ENCODE measurements at places on chromosomes 1 and 21. TPM values are rescaled to one million over a fixed set of nuclear protein-coding genes. Genes with fewer than 3 reads are reported as not detected.
A peak's percentile ranks its signal among the peaks of the same experiment; 100 is the strongest.

Gene TBX15
- total RNA-seq = 12.5 TPM

Gene OR2T3
- total RNA-seq = not detected

DNA sequence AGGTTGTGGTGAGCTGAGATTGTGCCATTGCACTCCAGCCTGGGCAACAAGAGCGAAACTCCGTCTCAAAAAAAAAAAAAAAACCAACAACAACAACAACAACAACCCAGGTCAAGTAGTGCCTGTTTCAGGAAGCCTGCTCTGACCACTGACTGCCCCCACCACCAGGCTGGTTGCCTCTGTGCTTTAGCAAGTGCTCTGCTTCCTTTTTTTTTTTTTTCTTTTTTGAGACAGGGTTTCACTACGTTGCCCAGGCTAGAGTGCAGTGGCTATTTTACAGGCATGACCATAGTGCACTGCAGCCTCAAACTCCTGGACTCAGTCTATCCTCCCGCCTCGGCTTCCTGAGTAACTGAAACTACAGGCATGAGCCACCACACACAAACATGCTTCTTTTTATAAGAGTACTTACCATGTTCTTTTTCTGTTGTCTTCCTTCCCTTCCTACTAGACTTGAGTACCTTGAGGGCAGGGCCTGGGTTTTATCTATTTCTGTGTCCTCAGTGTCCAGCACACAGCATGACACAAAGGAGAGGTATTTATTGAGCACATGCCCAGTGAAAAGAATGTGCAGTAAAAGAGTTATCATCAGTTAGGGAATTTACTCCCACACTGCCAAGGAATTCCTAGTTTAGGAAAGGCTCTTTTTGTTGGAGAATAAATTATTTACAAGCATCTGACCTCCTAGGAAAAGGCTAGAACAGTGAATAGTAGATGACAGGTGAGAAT, 9.9 kb upstream of the COA7 start:
- DNase-seq = no peak

Gene PCNX2
- 16.2 TPM for total RNA-seq

Gene AMPD1
- total RNA-seq = not detected

- peak; percentile 21 for DNase-seq
Observed at GRCh38 chr1:30472009-30472408, 251.4 kb downstream of the MATN1 start.

DNA sequence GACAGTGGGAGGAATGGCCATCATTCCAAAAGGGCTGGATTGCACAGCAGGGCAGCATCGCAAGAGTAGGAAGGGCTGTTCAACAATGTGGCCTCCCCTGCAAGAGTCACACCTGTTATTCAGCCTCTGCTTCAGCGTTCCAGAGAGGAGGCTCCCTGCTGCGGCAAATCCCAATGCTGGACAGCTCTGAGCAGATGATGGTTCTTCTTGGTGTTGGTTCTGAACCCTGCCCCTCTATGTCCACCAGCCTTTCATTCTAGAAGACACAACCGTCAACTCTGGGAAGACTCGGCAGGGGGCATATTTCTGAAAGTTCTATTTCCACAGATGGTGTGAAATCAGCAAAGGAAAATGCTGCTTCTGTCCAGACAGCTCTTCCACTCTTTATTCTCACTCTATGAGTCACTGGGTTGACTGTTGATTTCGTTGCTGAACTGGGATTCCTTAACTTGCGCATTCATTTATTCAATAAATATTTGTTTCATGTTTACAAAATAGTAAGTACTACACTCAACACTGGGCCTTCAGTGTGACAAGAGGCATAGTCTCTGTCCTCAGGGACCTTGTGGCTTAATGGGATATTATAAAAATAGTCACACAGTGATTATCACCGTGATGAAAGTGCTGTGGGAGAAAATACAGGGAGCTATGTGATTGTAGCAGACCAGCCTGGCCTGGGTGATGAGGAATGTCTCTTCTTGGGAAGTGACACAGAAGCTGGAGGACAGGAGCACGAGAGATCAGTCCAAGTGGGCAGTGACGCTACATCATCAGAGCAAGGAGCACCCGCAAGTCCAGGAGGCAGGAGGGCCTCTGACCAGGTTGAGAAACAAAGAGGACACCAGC, 260.3 kb downstream of the SIPA1L2 start:
- DNase-seq = no peak

Gene LRP8
- 2.4 TPM for total RNA-seq

DNA sequence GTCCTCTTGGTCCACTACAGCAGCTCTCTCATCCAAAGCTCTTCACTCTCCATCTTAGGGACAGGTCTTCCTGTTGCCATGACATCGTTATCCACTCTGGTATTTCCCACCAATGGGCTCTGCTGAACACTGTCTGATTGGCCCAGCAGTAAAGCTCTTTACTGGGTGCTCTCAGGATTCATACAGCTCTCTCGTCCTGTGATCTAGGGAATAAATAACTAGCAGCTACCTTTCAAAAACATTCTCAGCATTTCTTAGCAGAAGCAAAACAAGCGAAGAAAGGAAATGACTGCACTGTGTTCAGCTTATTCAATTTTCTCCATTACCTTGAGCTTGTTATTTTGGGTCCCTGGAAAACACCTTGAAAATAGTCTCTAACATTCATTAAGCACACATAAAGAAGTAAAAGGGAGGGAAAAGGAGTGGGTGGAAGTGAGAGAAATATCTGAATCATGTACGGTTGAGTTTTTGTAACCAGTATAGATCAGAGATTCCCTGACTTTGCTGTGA, 163.4 kb upstream of the SGIP1 start:
- DNase-seq = no peak

Gene FCRL2
- 0.31 TPM for total RNA-seq

GRCh38 chr1:176466514-176466913, 3.5 kb downstream of the PAPPA2 start:
- no peak for DNase-seq

DNA sequence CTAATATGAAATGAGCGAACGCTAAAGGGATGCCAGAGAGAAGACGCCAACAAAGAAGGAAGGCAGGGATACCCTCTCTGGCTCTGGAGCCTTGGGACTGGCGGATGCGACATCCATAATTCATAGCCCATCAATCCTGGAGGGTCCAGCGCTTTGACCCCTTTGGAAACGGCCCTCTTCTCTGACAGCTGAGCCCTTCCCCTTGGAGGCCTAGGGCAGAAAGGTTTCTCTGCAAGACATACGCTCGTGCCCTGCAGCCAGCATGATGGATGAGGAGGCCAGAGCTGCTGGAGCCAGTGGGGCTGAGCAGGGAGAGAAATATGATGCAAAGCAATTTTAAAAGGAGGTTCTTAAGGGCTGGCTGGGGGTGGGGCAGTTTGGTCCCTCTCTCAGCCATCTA, 22.2 kb downstream of the OPTC start:
- no peak for DNase-seq

DNA sequence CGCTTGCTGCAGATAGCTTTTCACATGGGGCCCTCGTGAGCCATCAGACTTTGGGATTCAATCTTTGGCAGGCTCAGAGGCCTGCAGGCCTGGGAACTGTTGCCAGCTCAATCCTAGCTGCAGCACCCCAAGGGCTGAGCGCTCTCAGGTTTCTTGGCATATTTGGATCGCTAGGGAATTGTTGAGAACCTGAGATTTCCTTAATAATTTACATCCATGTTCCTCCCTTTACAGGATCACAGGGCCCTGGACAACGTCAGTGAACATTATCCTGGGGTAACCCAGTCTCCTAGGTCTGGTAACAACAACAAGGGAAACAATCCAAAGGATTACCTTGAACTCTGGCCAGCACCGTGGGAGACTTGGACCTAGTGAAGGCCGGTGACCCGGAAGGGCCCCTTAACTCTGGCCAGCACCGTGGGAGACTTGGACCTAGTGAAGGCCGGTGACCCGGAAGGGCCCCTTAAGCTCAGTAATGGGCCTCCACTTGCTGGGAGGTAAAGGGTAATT, 49.3 kb upstream of the NEK2 start:
- no peak for DNase-seq

Data from sciatic nerve (tissue), 2 donors.